ENCODE measurements at places on chromosomes 1 and 21. TPM values are rescaled to one million over a fixed set of nuclear protein-coding genes. Genes with fewer than 3 reads are reported as not detected.

The METTL13 gene
- 15.8 TPM for total RNA-seq

The LRRC8B gene
- 3.6 TPM for total RNA-seq

The NUP210L gene
- total RNA-seq: 0.30 TPM

The CD1D gene
- 1.4 TPM for total RNA-seq

The PTGS2 gene
- 0.85 TPM for total RNA-seq

The NEGR1 gene
- 9.7 TPM for total RNA-seq

The OVAAL gene
- total RNA-seq: 5.3 TPM

The FAM72B gene
- total RNA-seq: not detected

The TSPAN2 gene
- 5.3 TPM for total RNA-seq

The TEX38 gene
- total RNA-seq: 0.22 TPM

The FCGR1A gene
- total RNA-seq: 1.2 TPM

The IGSF5 gene
- 4.9 TPM for total RNA-seq

The CHODL gene
- 0.25 TPM for total RNA-seq

The AK5 gene
- total RNA-seq: 1.0 TPM

The SPATA46 gene
- not detected for total RNA-seq

The DPH2 gene
- total RNA-seq: 18.2 TPM

The ITLN2 gene
- total RNA-seq: 0.19 TPM

The TAF13 gene
- 71.6 TPM for total RNA-seq

The RABGGTB gene
- 64.4 TPM for total RNA-seq

The SAMD11 gene
- total RNA-seq: 2.4 TPM

The HSD3B2 gene
- total RNA-seq: not detected

The S100A3 gene
- 0.36 TPM for total RNA-seq

The PDPN gene
- 16.7 TPM for total RNA-seq

The TMEM125 gene
- total RNA-seq: not detected

The EFNA3 gene
- total RNA-seq: 0.71 TPM

The SPATA1 gene
- 0.66 TPM for total RNA-seq

The CYP4A11 gene
- not detected for total RNA-seq

The TMEM269 gene
- not detected for total RNA-seq

The BSND gene
- total RNA-seq: not detected

The FABP3 gene
- total RNA-seq: 4,737 TPM

The MACO1 gene
- 12.9 TPM for total RNA-seq

The SLFNL1 gene
- total RNA-seq: 0.16 TPM

The CTSS gene
- 27.5 TPM for total RNA-seq

The ZBTB21 gene
- 4.9 TPM for total RNA-seq

The GUCA2A gene
- total RNA-seq: not detected

The NHLH1 gene
- total RNA-seq: not detected

The GJC2 gene
- total RNA-seq: 1.0 TPM

The CSMD2 gene
- total RNA-seq: 0.14 TPM

The PTPRU gene
- 15.3 TPM for total RNA-seq

The OR2L8 gene
- not detected for total RNA-seq

The FAM110D gene
- total RNA-seq: 3.1 TPM

The CYYR1 gene
- total RNA-seq: 21.6 TPM

All from left ventricle myocardium inferior (tissue), 1 donor.